Left lobe of liver (tissue), 2 donors: ENCODE measurements at places on chromosomes 3 and 15. TPM values are rescaled to one million over a fixed set of nuclear protein-coding genes. Genes with fewer than 3 reads are reported as not detected.

GRCh38 chr3:16913264-16913580 lies 28.5 kb downstream of the PLCL2 start:
- DNase-seq: no peak

GRCh38 chr15:70493787-70494516 lies 269.4 kb downstream of the UACA start:
- DNase-seq: no peak

DNA sequence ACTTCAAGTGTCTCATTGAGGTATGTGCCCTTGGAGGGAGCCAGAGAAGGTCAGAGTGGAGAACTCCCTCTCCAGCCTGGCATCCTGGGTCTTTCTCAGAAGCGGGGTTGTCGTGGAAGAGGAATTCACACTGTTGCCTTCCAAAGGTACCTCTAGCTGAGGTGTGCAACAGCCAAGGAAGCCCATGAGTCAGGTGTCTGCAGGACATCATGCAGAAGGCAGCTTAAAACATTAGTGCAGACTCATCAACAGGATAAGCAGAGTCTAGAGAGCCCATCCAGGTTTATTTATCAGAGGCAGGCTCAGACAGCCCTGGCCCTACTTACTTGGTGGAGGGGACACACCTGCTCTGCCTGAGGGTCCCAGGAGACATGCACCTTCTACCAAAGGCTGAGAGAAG lies 95.6 kb upstream of the TPM1 start:
- no peak for DNase-seq

DNA sequence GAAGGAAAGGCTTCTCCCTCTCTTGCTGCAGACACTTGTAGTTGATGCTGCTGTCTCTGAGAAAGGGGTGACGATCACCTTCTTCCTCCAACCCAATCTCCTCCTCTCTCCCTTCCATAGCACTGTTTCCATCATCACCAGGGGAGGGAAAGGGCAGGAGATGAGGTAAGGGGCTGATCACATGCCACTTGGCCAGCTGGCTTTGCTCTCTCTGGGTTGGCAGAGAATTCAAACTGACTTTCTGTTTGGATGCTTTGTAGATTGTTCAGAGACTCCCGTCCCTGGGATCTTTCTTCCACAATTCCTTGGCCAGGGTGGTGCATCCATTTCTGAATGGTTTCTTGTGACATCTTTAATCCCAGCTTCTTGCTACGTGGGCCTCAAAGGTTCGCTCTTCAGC lies 43.2 kb upstream of the ZNF148 start:
- no peak for DNase-seq

DNA sequence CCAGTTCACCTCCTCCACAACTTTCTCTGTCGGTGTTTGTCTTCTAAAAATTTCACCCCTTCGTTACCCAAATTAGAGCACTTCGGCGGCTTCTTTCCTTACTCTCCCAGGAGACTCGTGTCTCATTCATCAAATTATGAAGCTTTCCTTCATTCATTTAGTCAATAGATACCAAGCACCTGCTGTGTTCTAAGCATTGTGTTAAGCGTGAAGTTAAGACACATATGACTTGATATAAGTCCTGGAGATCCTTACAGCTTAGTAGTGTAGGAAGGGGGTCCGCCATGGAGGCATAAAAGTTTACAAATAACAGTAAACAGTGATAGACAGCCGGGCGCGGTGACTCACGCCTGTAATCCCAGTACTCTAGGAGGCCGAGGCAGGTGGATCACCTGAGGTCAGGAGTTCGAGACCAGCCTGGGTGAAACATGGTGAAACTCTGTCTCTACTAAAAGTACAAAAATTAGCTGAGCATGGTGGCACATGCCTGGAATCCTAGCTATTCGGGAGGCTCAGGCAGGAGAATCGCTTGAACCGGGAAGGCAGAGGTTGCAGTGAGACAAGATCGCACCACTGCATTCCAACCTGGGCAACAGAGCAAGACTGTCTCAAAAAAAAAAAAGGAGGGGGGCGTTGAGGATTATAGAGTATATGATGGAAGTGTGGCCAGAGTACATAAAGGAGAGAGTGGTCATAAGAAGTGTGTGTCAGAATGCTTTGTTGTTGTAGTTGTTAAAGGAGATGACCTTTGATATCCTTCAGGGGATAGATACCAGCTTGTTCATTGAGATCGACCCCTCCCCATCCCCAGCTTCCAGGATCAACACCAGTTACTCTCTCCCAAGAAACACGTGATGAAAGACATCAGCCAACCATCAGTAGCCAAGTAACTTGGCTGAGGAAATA lies 744 bp upstream of the CCDC32 start:
- DNase-seq: no peak

GRCh38 chr15:26894181-26894580 lies 27.3 kb downstream of the GABRA5 start:
- DNase-seq: no peak

- DNase-seq: no peak
Measured at GRCh38 chr3:1798711-1799405, 299.8 kb upstream of the CNTN4 start.

GRCh38 chr3:143775459-143775858 lies 72.8 kb downstream of the SLC9A9 start:
- no peak for DNase-seq

DNA sequence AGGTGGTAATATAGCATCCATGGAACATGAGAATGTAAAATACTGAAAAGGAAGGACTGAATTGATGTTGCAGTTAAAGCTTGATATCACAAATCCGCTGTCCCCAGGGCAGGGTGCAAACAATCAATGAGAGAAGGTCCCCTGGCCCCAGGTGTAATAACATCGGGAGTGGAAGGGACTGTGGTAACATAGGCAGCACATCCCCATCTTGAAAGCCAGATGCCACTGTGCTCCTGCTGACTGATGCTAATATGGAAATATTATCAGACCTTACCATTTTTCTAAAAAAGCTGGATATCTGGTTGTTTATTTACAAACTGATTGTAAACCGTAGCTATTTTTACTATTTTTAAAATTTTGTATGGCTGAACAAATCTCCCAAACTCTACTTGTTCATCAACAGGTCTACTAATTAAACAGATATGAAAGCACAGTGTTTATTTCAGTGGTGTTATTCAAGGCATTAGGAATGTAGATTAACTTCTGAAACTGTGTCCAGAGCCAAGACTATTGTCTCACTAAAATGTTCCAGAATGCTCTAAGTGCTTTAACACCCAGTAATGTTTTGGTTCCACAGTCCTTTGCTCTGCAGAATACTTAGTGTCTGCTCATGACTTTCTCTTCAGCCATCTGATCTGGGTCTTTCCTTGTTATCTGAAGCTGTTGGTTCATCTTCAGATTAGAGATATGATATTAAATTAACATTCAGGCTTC lies 386.0 kb upstream of the RARB start:
- no peak for DNase-seq

GRCh38 chr3:195208183-195208582 lies 62.8 kb downstream of the XXYLT1 start:
- no peak for DNase-seq

- no peak for DNase-seq
Measured at GRCh38 chr3:183108470-183108869, 9.2 kb upstream of the MCCC1 start.

DNA sequence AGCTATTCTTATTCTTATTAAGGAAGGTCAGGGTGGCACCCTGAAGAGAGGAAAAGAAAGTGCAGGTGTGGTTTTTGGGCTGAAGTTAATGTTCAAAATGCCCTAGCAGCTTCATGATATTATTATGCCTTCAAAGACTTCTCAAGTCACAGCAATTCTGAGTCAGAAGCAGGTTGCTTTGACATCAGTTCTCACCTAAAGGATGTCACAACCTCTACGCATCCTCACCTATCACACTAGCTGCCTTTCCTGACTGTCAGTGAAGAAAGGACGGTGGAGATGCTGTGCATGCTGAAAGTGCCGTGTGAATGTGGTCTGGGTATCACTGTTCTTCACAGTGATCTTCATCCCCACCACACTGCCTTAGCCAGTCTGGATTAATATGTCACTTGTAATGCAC lies 49.6 kb downstream of the NPTN start:
- no peak for DNase-seq

DNA sequence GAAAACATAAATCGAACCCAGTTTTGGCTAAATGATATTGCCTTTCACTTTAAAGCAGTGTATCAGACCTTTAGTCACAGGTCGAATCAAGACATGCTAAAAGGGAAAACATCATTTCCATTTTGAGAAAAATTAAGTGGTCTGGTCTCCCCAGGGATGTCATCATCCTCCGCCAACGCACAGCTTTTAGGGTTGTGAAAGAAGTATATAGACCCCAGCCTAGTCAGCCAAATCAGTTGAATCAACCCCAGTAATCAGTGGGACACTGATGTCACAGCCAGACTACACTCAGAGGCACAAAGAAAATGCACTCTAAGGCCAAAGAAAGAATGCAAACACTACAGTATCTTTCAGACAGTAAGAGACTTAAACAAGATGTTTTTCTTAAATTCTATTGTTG lies 187.4 kb downstream of the ZIC4 start:
- no peak for DNase-seq

GRCh38 chr15:44500555-44500954 lies 36.4 kb upstream of the EIF3J start:
- no peak for DNase-seq

DNA sequence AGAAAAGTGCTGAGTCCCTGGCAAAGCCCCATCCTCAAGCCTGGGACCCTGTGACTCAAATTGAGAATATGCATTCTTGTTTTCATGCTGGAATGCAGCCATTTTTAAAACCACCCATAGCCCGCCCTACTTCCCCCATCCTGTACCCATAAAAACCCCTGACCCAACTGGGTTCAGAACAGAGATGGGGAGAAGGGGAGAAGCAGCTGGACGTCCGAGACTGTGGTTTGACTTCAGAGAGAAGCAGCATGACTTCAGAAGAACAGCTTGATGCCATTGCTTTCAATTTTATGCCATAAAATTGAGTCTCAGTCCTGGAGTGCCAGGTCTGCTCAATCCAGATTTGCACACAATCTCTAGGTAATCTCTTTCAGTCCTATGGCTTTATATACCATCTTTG lies 78.2 kb downstream of the BCHE start:
- no peak for DNase-seq

GRCh38 chr3:14518893-14519292 lies 21.2 kb downstream of the GRIP2 start:
- no peak for DNase-seq

DNA sequence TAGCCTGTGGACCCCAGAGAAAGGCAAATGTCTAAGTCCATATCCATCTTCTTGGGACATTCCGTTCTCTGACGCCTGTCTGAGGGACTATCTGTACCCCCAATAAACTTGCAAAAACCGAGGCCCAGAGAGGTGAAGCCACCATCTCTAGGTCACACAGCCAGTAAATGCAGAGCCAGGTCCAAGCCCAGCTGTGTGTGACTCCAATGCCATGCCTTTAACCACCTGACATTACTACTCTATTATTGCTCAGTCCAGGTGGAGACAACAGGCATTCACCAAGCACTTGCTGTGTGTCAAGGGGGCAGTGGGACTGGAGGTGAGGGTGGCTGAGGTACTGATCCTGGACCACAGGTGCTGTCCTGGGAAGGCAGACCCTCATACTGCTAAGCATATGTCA lies 25.4 kb downstream of the CYP8B1 start:
- DNase-seq: no peak

- DNase-seq: no peak
Measured at GRCh38 chr3:192079098-192079497, 618.1 kb downstream of the PYDC2 start.

DNA sequence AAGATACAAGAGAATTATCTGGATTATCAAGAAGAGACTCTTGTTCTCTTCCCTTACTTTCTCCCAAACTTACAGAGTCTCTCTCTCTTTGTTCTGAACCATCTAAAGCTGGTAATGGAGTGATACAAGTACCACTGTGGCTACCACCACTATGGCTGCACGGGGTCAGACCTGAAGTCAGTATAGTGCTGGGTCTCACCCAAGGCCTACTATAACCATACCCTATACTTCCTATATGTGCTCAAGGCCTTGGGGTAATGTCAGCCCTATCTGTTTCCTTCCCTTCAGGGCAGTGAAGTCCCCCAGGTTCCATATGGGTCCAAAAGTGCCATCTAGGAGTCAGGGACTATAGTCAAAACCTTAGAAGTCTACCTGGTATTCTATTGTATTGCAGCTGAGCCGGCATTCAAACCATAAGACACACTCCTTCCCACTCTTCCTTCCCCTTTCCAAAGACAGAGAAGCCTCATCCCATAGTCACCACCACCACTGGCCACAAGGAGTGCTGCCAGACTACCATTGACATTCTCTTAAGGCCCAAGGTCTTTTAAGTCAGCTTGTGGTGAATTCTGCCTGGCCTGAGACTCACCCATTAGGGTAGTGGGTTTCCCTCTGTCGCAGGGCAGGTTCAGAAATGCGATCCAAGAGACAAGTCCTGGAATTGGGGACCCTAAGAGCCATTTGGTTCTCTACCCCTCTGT lies 615.0 kb upstream of the NECTIN3 start:
- no peak for DNase-seq

GRCh38 chr15:85525755-85526154 lies 145.4 kb downstream of the AKAP13 start:
- DNase-seq: no peak

GRCh38 chr3:134057006-134057653 lies 27.4 kb upstream of the SLCO2A1 start:
- DNase-seq: peak; percentile 38

GRCh38 chr15:57319226-57319918 lies 56.9 kb upstream of the CGNL1 start:
- no peak for DNase-seq

DNA sequence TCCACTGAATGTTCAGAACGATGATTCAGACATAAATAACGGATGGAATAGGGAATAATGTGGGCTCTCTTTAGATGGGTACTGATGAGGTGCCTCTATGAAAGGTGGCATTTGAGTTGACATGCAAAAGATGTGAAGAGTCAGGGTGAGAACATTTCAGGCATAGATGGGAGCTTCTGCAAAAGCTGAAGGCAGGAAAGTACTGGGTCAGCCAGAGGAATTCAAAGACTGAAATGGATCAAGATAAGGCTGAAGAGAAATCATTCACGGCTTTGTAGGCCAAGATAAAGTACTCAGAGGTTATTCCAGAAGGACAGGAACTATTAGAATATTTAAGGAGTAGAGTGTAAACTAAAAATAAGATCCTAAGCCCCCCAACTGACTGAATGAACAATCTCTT lies 189.6 kb upstream of the MCTP2 start:
- DNase-seq: no peak

GRCh38 chr3:134437211-134437752 lies 48.5 kb downstream of the ANAPC13 start:
- DNase-seq: no peak

DNA sequence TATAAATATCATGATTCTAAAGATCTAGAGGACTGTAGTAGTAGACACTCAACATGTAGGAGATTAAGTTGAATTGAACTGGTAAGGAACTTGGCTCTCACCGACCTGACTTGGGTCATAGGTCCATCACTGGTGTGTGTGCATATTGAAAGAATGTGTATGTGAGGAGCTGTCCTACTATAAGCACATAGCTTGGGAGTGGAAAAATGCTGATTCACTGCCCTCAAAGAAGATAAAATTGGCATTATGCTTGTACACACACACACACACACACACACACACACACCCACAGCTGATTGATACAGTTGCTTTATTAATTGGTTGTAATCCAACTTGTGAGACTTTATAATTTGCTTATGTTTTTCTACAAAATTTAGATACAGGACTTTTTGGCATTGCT lies 411.0 kb upstream of the NR2F2 start:
- DNase-seq: no peak

GRCh38 chr3:128432971-128433836 lies 33.5 kb downstream of the DNAJB8 start:
- no peak for DNase-seq

NCBP2 gene
- total RNA-seq: 16.0 TPM

TNFAIP8L3 gene
- 1.1 TPM for total RNA-seq

SLC12A1 gene
- total RNA-seq: not detected

IGSF11 gene
- 0.08 TPM for total RNA-seq

CD86 gene
- 1.4 TPM for total RNA-seq

FAM107A gene
- 0.88 TPM for total RNA-seq
